ENCODE measurements at places on chromosomes 5 and 9.
A peak's percentile ranks its signal among the peaks of the same experiment; 100 is the strongest.

GRCh38 chr9:79524266-79524665, 47.5 kb upstream of the TLE4 start:
- DNase-seq: no peak

DNA sequence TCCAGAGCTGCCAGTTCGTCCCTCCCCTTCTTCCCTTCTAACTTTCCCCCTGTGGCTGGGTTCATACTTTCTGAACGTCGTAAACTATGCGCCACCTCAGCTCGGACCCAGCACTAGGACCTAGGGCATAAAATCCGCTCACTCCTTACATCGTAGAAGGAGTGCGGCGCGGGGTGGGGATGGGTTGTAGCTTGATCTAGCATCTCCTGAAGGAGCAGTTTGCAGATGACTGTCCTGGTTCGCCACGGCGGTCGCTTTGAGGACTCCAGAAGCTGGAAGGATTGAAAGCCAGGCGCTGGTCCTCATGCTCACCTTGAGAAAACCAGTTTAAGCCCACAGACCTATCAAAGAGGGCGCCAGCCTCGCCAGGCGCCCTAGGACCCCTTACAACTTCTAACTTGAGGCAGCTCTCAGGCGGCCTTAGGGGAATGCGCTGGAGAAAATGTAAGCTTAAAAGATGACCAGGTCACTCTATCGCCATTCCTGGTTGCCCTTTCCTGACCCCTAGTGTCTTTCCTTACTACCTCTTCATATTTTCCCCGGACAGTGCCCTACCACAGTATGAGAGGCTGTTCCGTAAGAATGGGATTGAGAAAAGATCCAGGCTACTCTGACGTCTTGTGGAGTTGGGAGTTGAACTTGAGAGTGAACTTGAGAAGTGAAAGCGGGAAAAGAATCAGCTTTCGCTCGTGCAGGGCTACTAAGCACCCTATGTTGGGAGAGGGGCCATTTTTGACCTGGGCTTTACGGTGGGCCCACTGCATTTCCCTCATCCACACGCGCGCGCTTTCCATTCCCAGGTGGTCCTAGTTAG, 2.8 kb downstream of the RORB start:
- no peak for DNase-seq

GRCh38 chr9:93295031-93295430, 111.1 kb downstream of the WNK2 start:
- DNase-seq: no peak

GRCh38 chr9:128892221-128892921, 10.4 kb downstream of the LRRC8A start:
- peak; percentile 70 for DNase-seq

GRCh38 chr9:15485836-15486666, 24.7 kb downstream of the PSIP1 start:
- peak; percentile 21 for DNase-seq
